ENCODE measurements at places on chromosomes 12 and 14. TPM values are rescaled to one million over a fixed set of nuclear protein-coding genes. Genes with fewer than 3 reads are reported as not detected.

The TAS2R14 gene
- total RNA-seq = 6.3 TPM

The PTPRB gene
- 28.4 TPM for total RNA-seq

The CTSG gene
- 2.7 TPM for total RNA-seq

The MYO1H gene
- 0.20 TPM for total RNA-seq
